ENCODE measurements at places on chromosomes 6 and 20.

- no peak for DNase-seq
These were observed 137.8 kb downstream of the CENPW start for GRCh38 chr6:126477678-126478077.

GRCh38 chr6:18586133-18586532 is 199.0 kb downstream of the RNF144B start:
- DNase-seq: no peak

- no peak for DNase-seq
These were observed 38.6 kb downstream of the HLA-DPB1 start for GRCh38 chr6:33114406-33114805.

- no peak for DNase-seq
These were observed 57.5 kb downstream of the MKKS start for GRCh38 chr20:10376270-10377075.

DNA sequence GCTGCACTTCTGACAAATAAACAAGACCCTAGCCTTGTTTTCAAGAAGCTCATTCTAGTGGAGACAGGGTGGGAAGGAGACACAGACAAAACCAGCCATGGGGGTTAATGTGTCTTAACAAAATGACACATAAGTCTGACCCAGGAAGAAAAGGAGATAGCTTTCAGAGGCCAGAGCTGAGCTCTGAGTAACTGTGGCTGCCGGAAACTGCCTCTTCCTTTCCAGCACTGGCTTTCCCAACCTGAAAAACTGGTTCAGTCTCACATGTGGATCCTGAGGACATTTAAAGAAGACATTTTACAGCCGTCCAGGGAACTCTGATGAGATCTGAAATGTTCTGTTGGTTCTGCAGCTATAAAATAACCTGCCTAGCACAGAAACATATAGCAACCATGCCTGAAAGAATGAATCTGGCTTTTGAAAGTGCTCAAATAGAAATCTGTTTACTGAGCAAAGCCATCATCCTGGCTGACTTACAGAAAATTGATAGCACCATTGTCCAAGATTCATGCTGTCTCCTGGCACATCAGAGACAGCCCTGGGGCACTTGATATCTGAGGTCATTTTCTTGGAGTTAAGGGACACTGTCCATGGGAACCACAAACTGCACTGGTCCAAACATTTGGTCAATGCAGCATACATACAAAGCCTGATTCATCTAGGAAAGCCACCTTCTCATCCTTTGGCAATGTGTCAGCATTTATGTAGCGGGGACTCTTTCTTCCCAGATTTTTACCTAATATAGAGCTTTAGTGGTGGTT is 83.2 kb upstream of the PAX1 start:
- no peak for DNase-seq
